ENCODE measurements at places on chromosomes 6 and 20. TPM values are rescaled to one million over a fixed set of nuclear protein-coding genes. Genes with fewer than 3 reads are reported as not detected.
A peak's percentile ranks its signal among the peaks of the same experiment; 100 is the strongest.

DNA sequence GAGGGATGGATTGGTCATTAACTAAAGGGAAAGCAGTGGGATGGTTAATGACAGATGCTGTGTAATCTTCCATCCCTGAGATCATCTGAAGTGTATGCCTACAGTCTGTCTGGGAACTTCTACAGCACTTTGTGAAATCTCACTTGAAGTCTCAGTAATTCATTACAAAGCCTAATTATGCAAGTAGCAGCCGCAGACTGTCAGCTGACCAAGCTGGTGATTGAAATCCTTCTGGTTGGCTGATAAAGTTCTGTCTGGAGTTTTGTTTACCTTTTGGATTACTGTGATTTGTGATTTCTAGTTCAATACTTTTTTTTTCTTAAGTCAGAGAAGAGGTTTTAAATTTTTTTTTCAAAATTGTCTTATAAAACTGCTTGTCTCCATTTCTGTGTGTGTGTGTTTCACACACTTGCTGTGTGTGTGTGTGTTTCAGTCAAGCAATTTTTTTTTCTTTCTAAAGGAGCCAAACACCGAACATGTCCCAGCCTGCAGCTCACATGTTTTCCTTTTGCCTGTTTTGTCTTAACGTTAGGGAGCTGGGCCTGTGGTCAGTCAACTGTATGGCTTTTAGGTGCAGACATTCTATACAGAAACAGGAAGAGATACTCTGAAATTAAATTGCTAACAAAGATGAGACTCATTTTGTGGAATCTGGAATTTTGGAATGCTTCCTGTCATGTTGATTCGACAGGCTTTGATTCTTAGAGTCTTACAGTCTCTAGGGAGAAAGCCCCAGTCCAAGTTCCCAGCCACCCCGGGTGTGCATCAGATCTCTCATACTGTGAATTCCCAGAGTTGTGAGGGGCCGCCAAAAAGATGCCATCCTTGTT, 28.5 kb upstream of the ADGRF4 start:
- H3K27me3 ChIP-seq = peaks cover 3% of the 10 kb centered on the region
- no peaks in the 10 kb centered on the region for H3K36me3 ChIP-seq
- no peak for DNase-seq
- H3K27ac ChIP-seq = no peak overlapping the region
- no peak overlapping the region for H3K4me3 ChIP-seq
- no peaks in the 10 kb centered on the region for H3K4me1 ChIP-seq

DNA sequence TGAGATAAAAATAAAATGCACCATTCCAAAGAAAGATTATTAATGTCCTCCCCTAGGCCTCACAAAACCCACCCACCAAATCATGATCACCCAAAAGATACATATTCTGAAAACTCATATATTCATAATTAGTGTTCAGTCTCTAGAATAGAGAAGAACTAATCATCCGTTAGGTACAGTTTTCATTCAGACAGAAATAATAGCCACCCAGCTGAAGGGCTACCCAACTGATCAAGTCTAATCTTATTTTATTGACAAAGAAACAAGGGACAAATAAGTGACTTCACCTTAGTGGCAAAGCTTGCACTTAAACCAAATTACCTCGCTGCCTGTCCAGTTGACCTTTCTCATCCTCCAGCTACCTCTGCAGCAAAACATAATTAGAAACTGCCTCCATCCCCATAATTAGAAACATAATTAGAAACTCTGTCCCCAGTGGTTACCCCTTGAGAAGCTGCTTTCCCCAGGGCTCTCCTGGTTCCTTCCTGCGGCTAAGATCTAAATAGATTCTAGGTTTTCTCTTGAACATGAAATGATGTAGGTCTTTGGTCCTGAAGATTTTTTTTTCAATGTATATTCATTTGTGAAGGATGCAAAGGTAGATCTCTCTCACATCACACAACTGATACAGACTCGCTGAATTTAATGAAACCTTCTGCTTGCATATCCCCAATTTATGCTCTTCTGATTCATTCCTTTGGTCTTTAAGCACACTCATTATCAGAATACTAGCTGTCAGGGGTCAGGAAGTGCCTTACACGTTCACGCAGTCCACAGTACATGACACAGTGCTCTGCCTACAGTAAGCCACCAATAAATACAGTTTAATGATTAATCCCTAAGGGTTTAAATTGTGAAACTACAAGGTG, 46.3 kb downstream of the HBS1L start:
- H3K27ac ChIP-seq = no peak overlapping the region
- H3K4me3 ChIP-seq = no peak overlapping the region
- H3K27me3 ChIP-seq = no peaks in the 10 kb centered on the region
- DNase-seq = no peak
- H3K36me3 ChIP-seq = no peaks in the 10 kb centered on the region

- H3K36me3 ChIP-seq = peaks cover 80% of the 10 kb centered on the region
- H3K27me3 ChIP-seq = no peaks in the 10 kb centered on the region
- no peak overlapping the region for H3K27ac ChIP-seq
Measured at GRCh38 chr20:37220731-37221130, 40.9 kb downstream of the GHRH start.

GRCh38 chr20:42260184-42260583, 642.0 kb upstream of the CHD6 start:
- no peaks in the 10 kb centered on the region for H3K27me3 ChIP-seq
- no peaks in the 10 kb centered on the region for H3K36me3 ChIP-seq
- no peak for DNase-seq
- no peak overlapping the region for H3K27ac ChIP-seq
- no peaks in the 10 kb centered on the region for H3K4me1 ChIP-seq

DNA sequence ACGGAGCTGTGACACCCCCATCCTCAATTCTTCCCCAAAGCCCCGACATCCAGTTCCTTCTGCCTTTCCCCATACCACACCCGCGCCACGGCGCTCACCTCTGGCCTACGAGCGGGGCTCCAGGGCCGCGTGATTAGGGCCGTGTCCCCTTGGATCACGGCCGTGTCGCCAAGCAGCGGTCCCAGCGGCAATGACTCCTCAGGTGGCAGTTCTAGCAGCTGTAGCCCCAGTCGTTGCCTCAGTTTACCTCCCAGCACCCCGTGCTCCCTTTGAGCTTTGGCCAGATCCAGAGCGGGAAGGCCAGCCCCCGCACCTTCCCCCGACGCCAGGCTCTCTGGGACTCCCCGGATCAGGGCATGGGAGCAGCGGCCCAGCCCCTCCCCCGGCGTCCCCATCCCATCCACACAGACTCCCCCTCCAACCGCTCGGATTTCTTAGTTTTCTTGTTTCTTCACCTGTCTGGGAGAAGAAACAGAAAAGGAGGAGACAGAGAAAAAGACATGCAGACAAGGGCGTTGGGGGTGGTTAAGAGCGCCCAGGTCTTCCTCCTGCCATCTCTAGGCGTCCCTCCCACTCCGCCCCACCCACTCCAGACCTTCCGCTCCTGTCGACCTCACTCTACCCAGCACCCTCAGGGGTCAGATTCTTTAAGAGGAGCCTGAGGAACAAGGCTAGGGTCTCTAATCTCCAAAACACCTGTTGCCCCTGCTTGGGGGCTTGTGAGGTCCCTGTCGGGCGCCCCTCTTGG, at the start of gene DDAH2:
TSS of gene DDAH2 (minus strand) at position 533 of the 748 bp plus-strand sequence. CDS start at position 395, 138 bp downstream.
- peak within 1 kb of the TSS; percentile 93 for H3K27ac ChIP-seq
- no peaks in the 10 kb centered on the region for H3K27me3 ChIP-seq
- peak within 1 kb of the TSS; percentile 91 for H3K4me3 ChIP-seq

DNA sequence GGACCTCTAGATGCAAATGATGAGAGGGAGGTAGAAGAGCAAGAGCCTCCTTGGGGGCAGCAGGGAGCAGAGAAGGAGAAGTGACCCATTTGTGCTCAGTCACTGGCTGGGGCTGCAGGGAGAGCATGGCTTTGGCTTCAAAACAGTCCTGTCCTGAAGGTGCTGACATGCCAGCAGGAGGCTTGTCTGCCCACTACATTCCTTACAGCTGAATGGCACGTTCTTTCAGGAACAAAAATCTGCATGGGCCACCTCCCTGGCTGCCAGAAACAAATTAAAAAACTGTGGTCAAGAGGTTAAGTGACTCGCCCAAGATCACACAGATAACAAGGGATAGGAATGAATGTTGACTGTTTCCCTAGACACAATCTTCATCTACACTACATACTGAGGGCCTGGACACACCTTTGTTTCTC, 188.8 kb downstream of the HIVEP2 start:
- no peak for DNase-seq
- peaks cover 47% of the 10 kb centered on the region for H3K36me3 ChIP-seq
- H3K27ac ChIP-seq = no peak overlapping the region
- H3K4me1 ChIP-seq = no peaks in the 10 kb centered on the region
- no peak overlapping the region for H3K4me3 ChIP-seq

DNA sequence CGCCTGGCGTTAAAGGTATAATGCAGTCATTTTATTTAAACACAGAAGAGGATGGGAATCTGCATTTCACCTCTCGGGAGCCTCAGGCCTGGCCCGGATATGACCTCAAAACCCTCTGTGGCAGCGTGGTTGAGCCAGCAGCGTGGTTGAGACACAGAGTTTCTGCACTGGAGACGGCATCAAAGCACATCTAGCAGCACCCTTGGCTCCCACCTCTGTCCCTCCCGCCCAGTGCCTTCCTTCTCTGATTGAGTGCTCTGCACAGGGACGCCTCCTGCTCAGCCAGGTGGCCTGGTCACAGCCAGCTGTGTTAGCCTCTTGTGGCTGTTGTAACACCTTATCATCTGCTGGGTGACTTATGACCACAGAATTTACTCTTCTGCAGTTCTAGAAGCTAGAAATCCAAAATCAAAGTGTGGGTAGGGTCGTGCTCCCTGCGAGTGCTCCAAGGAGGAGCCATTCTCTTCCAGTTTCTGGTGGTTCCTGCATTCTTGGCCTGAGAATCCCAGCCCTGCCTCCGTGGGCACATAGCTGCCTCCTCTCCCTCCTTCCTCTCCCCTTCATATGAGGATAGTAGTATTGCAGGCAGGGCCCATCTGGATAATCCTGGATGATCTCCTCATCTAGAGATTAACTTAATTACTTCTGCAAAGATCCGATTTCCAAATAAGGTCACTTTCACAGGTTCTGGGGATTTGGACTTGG, 156.7 kb downstream of the SYCP2 start:
- no peaks in the 10 kb centered on the region for H3K4me1 ChIP-seq
- H3K36me3 ChIP-seq = no peaks in the 10 kb centered on the region
- H3K27me3 ChIP-seq = no peaks in the 10 kb centered on the region
- no peak overlapping the region for H3K4me3 ChIP-seq
- no peak for DNase-seq
- no peak overlapping the region for H3K27ac ChIP-seq

- H3K36me3 ChIP-seq = no peaks in the 10 kb centered on the region
Measured at GRCh38 chr20:16574656-16575355, 1.6 kb upstream of the KIF16B start.

DNA sequence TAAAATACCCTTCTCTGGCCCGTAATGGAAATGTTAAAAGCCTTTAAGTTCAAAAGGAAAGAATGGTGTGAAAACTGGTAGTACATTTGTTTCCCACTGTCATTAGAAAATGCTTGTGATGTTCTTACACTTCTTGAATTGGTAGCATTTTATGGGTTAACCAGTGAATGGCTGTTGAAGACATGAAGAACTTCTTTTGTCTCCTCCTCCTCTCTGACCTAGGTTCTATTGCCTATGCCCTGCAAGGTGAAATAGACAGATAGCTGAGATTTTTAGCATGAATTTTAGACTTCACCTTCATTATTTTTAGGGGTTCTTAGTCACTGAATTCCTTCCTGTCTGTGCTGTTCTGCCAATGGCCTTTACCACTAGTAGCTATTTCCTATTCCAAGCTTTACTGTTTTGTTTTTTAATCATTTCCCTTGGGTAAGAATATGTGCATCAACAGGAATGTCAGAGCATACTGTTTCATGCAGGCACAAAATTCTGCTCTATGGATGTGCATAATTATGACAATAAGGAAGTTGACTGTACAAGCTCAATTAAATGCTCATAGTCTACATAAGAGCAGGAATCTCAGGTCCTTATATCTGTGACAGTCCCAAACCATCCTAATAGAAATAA, 4.9 kb downstream of the TNFAIP3 start:
- H3K36me3 ChIP-seq = peaks cover 36% of the 10 kb centered on the region
- H3K4me1 ChIP-seq = peaks cover 69% of the 10 kb centered on the region
- no peak for DNase-seq
- peak overlapping the region; percentile 25 for H3K27ac ChIP-seq

GRCh38 chr6:90175627-90176538, 120.8 kb downstream of the BACH2 start:
- H3K4me3 ChIP-seq = no peak overlapping the region
- H3K27me3 ChIP-seq = no peaks in the 10 kb centered on the region
- H3K36me3 ChIP-seq = no peaks in the 10 kb centered on the region
- H3K4me1 ChIP-seq = peaks cover 26% of the 10 kb centered on the region
- no peak overlapping the region for H3K27ac ChIP-seq

DNA sequence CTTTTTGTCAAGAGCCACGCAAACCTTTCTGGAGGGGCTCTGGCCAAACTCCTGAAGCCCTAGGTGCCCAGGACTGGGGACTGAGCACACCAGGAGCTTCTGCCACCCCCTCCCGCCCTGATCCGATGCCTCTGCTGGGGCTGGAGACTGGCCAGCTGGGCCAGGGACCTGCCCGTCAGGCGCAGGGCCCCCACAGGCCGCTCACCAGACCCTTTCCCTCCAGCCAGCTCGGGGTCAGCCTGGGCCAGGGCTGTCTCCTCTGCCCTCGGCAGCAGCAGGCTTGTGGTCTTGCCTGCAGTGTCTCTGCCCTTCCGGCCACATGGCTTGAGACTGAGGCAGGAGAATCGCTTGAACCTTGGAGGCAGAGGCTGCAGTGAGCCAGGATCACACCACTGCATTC, 14.6 kb downstream of the RTEL1 start:
- DNase-seq = no peak
- peaks cover 65% of the 10 kb centered on the region for H3K36me3 ChIP-seq

- no peak for DNase-seq
- H3K4me1 ChIP-seq = peaks cover 57% of the 10 kb centered on the region
- peak overlapping the region; percentile 25 for H3K27ac ChIP-seq
- no peaks in the 10 kb centered on the region for H3K27me3 ChIP-seq
- no peak overlapping the region for H3K4me3 ChIP-seq
- H3K36me3 ChIP-seq = no peaks in the 10 kb centered on the region
Measured at GRCh38 chr6:36126553-36127458, 3.5 kb upstream of the MAPK13 start.

GRCh38 chr6:77074037-77074713, 389.1 kb downstream of the HTR1B start:
- H3K4me1 ChIP-seq = no peaks in the 10 kb centered on the region
- H3K27me3 ChIP-seq = no peaks in the 10 kb centered on the region
- H3K4me3 ChIP-seq = no peak overlapping the region
- DNase-seq = no peak

The BRD2 gene
- total RNA-seq = 173 TPM

The GMPR gene
- total RNA-seq = 22.5 TPM

The RRAGD gene
- 62.9 TPM for total RNA-seq

The MARCKS gene
- 62.1 TPM for total RNA-seq

The USP49 gene
- total RNA-seq = 3.9 TPM

The SLC22A1 gene
- 2.6 TPM for total RNA-seq

The TDRD6 gene
- total RNA-seq = 0.47 TPM

The ARFGEF3 gene
- total RNA-seq = 33.8 TPM

The TRIM31 gene
- total RNA-seq = 0.62 TPM

The RNF217 gene
- total RNA-seq = 25.5 TPM

The ACTL10 gene
- total RNA-seq = 1.3 TPM

The RGS17 gene
- 0.59 TPM for total RNA-seq
